ENCODE measurements at places on chromosomes 3 and 15.

DNA sequence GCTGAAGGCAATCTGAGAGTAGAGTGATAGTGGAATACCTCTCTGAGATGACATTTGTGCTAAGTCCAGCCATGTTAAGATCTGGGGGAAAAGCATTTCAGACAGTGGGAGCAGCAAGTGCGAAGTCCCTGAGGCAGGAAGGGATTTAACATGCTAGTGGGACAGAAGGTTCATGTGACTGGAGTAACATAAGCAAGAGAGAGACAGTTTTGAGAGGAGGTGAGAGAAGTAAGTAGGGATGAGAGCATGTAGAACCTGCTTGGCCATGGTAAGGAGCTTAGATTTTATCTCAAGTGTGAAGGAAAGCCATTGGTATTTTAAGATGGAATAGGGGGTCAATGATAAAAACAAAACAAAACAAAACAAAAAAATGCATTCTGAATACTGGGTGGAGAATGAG, 358.6 kb upstream of the KCNH8 start:
- DNase-seq, result no peak

- DNase-seq, result no peak
Measured at GRCh38 chr3:197775317-197775716, 15.7 kb upstream of the LRCH3 start.

- DNase-seq, result no peak
Measured at GRCh38 chr15:60679256-60679655, 200.3 kb upstream of the ICE2 start.

DNA sequence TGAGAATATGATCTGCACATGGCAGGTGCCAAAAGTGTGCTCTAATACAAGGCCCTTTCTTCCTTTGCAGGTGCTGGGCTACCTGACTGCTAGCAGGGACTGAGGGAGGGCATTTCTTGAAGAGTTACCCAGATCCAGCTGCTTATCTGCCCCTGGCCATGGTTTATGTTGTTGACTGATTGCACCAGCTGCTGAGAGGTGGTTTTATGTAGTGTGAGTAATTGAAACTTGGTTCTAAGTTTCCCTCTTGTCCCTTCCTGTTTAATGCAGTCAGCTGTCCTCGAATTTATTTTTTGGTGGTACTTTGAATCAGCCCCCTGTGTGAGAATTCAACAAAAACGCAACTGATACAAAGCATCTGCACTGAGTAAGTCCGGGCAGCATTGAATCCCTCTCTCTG, 288.3 kb upstream of the C2CD4B start:
- no peak for DNase-seq

DNA sequence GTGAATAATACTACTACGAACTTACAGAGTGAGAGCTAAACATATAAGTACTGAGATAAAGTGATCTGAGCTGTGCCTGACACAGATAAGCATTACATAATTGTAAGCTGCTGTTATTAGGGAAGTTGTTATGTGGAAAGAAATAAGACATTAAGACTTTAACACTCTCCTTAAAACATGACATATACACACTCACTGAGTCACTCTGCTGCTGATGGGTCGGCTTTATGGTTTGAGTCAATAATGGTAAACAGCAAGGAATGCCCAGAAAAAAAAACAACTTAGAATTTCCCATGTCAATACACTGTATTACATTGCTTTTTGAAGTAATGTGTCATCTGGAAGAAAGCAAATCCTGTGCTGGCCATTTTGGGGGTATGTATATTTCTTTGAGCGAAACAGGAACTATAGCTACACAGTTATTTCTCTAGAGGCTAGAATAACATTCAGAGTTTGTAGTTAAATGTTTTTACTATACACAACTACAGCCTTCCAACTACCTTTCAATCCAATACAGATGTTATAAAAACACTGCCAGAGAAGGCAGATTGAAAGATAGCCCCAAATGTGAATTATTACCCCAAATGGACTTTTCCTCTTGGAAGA, 22.8 kb upstream of the SPRED1 start:
- DNase-seq, result no peak

GRCh38 chr15:48289628-48290027, 41.6 kb upstream of the DUT start:
- DNase-seq, result no peak

GRCh38 chr3:107632576-107632975, 109.8 kb downstream of the BBX start:
- no peak for DNase-seq

- DNase-seq, result no peak
Measured at GRCh38 chr3:143737065-143737464, 111.2 kb downstream of the SLC9A9 start.
